DND-41 (cell line): ENCODE measurements at places on chromosomes 12 and 14.

- no peak for DNase-seq
Measured at GRCh38 chr14:53027041-53027440, 76.2 kb upstream of the FERMT2 start.

DNA sequence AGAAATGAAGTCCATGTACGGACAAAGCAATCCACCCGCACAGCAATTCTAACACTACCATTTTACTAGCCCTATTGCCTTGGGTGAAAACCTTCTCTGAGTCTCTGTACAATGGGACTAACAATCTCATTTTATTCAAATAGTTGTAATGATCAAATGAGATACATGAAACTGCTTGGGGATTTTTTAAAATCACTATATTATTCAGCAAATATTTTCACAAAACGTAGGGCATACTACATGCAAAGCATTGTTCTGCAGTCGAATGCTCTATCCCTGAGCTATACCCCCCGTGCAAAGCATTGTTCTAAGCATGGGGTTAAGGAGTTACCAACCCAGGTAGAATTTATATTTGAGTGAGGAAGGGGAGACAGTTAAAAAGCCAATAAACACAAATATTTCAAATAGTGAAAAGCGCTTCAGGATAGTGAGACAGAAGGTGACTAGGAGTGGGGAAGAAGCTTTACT lies 554 bp upstream of the ATF7 start:
- DNase-seq: no peak

DNA sequence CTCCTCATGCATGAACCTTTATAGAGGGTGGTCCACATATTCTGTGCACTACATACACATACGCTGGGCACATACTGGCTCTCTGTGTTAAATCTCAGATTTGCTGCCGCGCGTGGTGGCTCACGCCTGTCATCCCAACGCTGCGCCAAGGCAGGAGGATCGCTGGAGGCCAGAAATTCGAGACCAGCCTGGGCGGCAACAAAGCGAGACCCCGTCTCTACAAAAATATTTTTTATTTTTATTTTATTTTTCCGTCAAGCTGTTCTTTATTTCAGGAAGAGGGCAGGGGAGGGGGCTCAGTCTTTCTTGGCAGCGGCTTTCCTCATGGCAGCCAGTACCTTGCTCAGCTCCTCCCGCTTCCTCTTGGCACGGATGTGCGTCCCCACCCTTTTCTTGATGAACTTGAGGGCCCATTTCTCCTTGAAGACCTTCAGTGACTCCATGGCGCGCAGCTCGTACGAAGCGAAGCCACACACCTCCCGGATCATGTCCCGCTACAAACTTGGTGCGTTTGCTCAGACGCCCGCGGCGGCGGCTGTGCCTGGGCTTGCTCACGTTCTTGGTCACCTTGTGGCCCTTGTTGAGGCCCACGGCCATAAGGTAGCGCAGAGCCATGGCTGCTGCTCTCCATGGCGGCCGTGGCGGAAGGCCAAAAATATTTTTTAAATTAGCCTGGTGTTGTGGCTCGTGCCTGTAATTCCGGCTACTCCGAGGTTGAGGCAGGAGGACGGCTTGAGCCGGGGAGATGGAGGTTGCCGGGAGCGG lies 3.2 kb downstream of the DCAF4 start:
- DNase-seq: no peak

- DNase-seq: no peak
Measured at GRCh38 chr12:11460343-11461023, 65.1 kb upstream of the PRB2 start.

GRCh38 chr12:105221583-105222283 lies 14.2 kb downstream of the APPL2 start:
- DNase-seq: no peak

- no peak for DNase-seq
Measured at GRCh38 chr14:22600027-22600426, 1.9 kb downstream of the ABHD4 start.

DNA sequence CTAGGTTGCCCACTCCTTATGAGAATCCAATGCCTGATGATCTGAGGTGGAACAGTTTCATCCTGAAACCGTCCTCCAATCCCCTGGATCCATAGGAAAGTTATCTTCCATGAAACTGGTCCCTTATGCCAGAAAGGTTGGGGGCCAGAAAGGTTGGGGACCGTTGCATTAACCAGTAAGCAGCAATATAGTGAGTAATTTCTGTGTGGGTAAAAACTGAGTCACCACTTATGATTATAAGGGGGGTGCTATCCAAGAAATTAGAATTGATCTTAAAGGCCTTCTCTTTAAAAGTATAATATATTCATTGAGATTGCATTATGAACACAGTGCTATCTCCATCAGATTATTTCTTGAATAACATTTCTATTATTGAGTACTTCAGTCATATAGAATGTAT lies 97.2 kb downstream of the PCNX1 start:
- DNase-seq: no peak

DNA sequence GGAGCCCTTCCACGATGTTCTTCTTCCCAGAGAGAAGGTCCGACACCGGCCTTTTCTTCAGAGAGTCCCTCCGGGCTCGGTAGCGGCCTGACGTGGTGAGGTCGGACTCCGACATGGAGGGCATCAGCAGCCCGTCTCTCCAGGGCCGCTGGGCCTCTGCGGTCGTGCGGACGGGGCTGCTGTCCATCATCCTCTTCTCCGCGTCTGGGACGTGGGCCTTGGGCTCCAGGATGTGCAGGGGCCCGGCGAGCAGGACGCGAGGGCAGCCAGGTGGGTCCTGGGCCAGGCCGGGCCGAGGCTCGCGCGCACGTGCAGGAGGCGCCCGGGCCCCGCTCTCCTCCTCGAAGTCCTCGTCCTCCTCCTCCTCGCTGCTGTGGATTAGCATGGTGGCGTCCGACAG lies 75.9 kb downstream of the PTPN21 start:
- no peak for DNase-seq

DNA sequence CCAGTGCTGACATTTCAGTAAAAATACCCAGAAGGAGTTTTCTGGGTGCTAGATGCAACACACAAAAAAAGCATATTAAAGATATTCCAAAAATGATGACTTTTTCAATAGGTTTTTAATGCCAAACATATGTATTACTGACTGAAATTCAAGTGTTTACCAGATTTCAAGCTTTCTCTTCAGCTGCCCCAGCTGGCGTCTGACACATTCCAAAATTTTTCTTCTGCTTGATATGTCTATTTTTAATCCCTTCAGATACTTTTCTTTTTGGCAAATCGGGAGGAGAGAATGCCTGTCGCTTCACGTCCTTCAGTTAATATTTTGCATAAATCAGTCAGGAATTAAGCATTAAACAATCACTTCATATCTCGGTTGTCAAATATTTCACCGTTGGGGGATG lies 7.1 kb upstream of the CCDC60 start:
- DNase-seq: no peak

DNA sequence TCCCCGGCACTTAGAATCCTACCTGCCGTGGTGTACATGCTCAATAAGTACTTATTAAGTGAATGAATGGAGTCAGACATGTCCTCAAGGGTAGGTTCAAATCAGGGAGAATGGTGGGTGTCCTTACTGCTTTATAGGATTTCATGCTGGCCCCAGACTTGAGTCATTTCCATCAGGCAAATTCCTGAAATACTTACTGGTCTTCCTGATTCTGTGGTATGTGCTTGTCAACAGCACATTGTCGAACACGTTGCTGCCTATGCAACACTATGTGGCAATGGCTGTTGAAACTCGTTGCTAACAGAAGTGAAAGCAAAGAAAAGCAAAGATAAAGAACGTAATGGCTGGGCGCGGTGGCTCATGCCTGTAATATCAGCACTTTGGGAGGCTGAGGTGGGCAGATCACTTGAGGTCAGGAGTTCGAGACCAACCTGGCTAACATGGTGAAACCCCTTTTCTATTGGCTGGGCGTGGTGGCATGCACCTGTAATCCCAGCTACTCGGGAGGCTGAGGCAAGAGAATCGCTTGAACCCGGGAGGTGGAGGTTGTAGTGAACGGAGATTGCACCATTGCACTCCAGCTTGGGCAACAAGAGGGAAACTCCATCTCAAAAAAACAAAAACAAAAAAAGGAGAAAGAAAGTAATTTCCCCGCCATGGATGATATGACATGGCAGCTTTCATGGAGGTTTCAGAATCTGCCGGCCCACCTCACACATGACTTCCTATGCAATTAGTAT lies 214.9 kb downstream of the ZFP36L1 start:
- no peak for DNase-seq

- DNase-seq: no peak
Measured at GRCh38 chr14:54172562-54172961, 215.9 kb upstream of the BMP4 start.

DNA sequence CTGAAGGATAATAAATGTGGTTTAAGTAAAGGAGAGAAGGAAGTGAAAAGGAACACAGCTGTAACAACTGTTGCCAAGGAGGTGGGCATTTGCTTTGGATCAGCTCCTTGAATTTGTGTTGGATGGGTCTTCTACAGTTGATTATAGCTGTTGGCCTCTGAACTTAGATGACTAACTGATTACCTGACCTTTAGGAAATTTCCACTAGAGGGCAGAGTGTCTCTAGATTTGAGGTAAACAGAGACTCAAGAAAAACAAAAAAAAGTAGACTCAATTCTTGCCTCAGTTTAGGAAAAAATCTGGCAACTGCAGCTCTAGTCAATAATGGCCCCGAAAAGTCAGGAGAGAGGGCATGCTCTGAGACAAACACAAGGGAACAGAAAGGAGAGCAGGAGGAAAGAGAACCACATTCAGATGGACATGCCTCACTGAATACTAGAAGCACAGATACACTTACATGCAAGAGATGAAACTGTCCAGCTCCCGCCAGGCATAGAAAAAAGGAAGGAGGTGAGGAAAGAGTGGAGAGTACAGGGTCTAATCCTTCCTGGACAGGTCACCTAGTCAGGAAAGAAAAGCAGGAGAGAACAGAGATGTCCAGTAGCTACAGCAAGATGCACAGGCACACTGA lies 20.6 kb downstream of the COX14 start:
- DNase-seq: no peak

- DNase-seq: no peak
Measured at GRCh38 chr12:32398181-32398580, 1.2 kb upstream of the FGD4 start.

- DNase-seq: no peak
Measured at GRCh38 chr14:57578801-57579200, 85.1 kb upstream of the CCDC198 start.

DNA sequence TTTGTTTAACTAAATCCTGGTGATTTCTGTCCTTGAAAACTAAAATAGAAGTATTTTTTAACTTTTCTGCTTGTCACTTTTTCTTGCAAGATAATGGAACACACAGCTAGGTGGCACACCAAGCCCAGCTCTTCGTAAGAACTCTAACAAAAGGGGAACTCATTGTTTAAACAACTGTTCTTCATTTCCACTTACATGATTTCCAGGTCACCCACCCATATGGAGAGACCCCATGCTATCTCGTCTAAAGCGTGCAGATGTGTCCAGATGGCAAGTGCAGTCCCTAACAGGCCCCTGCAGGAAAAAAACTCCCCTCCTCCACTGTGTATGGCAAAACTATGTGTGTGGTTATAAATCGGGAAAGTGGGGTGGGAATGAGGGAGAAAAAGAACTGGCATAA lies 43.3 kb upstream of the NT5DC3 start:
- DNase-seq: no peak

GRCh38 chr12:7870335-7870734 lies 2.4 kb downstream of the SLC2A14 start:
- DNase-seq: no peak

- DNase-seq: no peak
Measured at GRCh38 chr12:110760204-110760609, 17.5 kb upstream of the PPP1CC start.

- DNase-seq: no peak
Measured at GRCh38 chr12:76942267-76942666, 63.4 kb upstream of the CSRP2 start.
